ENCODE measurements at places on chromosomes 6 and 20.

- DNase-seq, result no peak
Observed at GRCh38 chr6:33950891-33951889, 147.4 kb upstream of the MLN start.

- no peak for DNase-seq
Observed at GRCh38 chr6:55450005-55450404, 122.7 kb downstream of the GFRAL start.

GRCh38 chr6:139577124-139577762 lies 202.8 kb upstream of the CITED2 start:
- DNase-seq, result no peak

- no peak for DNase-seq
Observed at GRCh38 chr6:5250911-5251310, 9.8 kb downstream of the LYRM4 start.

DNA sequence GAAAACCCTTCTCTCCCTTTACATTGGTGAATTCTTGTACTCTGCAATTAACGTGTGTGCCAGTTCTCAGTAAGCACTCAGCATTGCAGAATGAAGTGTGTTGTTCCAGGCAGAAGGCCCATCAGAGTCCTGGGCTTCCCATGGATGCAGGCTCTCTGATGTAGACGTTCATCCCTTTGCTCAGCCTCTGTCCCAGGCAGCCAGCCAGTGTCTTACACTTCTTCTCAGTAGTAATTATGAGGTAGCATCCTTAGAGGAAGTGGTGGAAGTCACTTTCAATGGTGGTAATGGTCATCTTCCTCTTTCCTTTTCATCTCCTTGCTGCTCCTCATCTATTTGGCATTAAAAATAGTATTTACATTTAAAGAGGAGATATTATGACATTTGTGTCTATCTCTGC lies 66.7 kb upstream of the FYN start:
- no peak for DNase-seq

- no peak for DNase-seq
Observed at GRCh38 chr6:134550604-134551003, 232.7 kb upstream of the SGK1 start.

GRCh38 chr20:1150218-1150617 lies 31.8 kb downstream of the PSMF1 start:
- DNase-seq, result no peak

DNA sequence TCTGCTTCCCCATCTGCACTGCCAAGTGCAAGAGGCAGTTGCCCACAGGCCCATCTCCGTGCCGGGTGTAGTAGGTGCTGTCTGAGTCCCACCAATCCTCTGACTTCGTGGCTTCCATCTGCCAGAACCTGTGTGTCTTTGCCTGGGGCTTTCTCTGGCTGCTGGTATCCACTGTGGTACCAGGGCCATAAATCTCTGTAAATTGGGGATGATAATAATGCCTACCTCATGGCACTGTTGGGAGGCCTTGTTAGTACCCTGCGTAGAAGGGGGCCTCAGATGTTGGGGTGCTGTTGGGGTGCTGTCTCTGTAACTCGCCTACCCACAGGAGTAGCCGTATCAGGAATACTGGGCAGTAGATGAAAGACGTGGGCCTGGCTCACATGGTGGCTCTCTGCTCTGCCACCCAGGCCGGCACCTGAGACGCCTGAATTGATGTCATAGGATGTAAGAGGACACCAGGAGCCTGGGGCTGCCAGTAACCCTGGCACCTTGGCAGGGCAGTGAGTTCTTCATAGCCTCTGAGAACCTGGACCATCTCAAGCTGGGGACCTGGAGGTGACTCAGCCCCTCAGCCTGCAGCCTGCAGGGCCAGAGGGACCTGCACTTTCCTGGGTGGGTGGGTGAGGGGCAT lies 94.1 kb upstream of the RNF24 start:
- DNase-seq, result no peak

DNA sequence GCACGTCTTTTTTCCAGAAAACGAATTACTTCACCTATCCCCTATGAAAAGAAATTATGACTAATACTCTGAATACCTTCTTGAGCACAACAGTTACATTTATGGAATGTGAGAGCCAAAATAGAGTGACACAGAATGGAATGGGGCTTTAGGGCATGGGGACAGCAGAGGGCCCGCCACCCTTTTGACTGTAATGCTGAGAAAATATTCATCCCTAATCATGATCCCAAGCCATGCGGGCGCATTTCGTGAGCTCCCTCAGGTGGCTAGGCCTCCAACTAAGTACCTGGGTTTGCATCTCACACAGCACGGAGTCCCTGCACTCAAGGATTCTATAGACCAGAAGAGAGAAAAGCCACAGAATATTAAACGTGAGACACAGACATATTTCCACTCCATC lies 212.6 kb downstream of the SOD2 start:
- DNase-seq, result no peak

GRCh38 chr6:84346372-84346771 lies 118.9 kb upstream of the CEP162 start:
- DNase-seq, result no peak

- DNase-seq, result no peak
Observed at GRCh38 chr6:125066964-125067363, 86.6 kb upstream of the TPD52L1 start.

- no peak for DNase-seq
Observed at GRCh38 chr6:13075141-13075845, 253.0 kb downstream of the TBC1D7 start.

DNA sequence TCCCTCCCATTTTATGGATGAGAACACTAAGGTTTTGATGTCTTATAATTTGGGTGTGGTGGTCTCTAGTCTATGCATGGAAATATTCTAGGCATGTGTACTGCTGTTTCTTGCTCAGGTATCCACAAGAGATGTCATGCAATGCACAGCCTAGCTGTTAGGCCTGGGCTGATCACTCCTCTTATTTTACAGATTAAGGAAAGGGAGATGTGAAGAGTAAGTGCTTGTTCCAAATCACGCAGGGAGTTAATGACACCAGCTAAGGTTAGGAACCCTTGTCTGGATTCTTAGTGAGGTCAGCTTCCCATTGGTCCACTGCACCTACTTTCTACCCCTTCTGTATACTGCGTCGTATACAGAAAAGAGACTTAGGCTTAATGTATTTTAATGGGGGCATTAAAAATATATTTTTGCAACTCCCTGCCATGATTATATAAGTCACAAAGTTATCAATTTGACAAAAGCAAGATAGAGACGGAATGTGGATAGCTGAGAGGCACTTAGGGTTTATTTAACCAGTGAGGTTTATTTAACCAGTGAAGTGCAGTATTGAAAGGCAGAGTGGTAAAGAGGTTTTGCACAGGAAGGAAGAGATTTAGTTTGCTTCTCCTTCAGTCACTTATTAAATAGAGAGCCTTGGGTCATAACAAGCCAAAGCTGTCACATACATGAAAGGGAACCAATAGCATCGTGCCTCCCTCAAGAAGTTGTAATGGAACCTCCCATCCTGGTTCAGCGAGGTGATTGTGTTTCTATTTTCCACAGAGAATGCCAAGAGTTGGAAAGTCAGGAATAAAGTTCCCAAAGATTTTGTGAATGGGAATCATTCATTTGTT lies 95.0 kb upstream of the FAM184A start:
- DNase-seq, result no peak

DNA sequence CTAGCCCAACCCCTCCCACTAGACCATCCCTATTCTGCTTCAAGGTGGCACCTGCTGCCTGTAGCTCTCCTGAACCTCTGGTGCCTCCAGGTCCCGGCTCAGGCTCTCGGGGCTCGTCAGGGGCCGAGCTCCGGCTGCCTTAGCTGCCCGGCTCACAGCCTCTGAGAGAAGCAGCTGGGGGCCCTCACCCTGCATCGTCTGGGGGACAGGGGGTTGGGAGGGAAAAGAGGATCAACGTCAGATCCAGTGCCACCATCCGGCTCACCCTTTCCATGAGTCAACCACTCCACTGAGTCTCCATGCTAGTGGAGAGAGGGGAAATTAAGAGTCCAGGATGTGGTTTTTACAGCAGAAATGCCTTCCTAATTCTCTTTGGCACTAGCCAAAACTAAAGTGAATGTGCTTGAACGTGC lies 13.0 kb downstream of the BAG6 start:
- no peak for DNase-seq

- DNase-seq, result no peak
Observed at GRCh38 chr20:17505636-17506517, 25.3 kb downstream of the BFSP1 start.

DNA sequence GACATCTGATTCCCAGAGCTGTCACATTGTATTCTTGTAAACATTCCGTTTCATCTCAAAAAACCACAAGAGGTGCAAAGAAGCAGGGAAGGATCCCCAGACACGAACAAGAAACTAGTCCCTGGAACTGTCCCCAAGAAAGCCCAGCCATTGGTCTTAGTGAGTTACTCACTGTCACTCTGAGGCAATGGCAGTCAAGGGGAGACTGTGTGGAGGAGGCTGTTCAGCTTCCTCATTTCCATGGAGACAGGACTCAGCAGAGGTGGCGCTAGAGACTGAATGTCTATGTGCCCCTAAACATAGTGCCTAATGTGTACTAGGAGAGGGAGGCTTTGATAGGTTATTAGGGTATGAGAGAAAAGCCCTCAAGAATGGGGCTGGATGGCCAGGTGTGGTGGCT lies 11.1 kb downstream of the ULBP1 start:
- DNase-seq, result no peak

- DNase-seq, result no peak
Observed at GRCh38 chr6:154139892-154140291, 100.9 kb downstream of the OPRM1 start.

GRCh38 chr6:7171733-7172132 lies 64.0 kb downstream of the RREB1 start:
- no peak for DNase-seq

DNA sequence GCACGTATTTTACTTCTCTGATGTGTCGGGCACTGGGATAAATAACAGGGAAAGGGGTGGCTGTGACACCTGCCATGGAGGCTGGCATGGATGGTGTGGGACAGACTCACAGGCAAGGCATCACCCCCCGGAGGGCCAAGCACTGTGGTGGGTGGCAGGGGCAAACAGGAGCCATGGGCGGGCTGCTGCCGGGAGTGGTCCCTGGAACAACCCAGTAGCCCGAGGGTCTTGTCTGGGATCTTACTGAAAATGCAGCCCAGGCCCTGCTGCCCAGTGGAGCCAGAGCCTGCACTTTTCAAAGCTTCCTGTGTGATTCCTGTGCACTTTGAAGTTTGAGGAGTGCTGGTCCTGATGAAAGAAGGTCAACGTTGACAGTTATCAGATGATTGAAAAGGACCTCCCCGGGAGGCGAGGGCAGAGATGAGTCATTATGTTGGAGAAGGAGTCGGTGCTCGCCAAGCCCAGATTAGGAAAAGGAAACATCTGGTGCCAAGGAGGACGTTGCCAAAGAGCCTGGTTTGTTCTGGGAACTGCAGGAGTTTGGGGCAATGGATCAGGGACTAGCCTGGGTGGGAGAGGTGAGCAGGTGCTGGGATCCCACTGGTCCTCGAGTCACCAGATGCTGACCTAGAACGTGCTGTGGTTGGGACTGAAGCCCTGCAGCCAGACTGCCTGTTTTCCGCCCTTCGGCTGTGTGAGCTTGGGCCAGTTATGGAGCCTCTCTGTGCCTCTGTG lies 130.0 kb upstream of the GGTLC1 start:
- DNase-seq, result no peak

DNA sequence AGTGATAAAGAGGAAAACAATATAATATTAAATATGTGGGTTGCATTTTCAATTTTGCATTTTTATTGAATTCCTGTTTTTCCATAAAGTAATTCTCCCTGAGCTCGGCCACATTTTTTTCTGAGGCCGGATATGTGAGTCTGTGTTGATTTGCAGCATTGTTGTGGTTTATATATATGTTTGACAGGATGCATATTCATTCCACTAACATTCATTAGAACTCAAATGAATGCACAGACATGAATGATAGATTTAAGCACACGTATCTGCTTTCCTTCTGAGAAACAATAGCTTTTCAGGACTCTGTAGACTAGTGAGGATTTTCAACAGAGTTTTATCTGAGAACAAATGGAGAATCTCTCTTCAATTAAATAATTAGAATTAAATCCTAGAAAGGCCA lies 10.6 kb upstream of the EXOC2 start:
- no peak for DNase-seq

GRCh38 chr20:45456632-45457031 lies 12.9 kb upstream of the WFDC2 start:
- peak; percentile 42 for DNase-seq

GRCh38 chr20:17227669-17228623 lies 1.1 kb downstream of the PCSK2 start:
- DNase-seq, result peak; percentile 20

DNA sequence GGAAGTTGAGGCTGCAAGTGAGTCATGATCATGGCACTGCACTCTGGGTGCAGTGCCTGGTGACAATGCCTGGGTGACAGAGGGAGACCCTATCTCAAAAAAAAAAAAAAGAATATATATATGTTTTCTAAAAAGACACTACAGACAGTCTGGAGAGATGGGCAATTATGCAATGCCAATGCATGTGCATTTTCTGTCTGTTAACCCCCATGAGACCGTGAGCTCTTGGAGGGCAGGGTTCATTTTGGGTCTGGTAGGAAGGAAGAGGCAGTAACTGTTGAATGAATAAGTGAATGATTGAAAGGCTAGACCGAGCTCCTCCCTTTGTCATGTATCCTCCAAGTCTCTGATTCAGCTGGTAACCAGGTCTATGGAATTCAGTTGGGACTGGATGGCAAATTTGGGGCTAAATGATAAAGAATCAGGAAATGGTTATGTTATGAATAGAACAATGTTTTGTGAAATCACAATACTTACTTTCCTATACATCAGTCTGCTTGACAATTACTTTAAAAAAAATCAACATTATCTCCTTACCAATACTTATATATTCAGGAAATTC lies 5.6 kb upstream of the BLCAP start:
- no peak for DNase-seq

GRCh38 chr6:49743429-49743828 lies 759 bp downstream of the CRISP3 start:
- no peak for DNase-seq

- no peak for DNase-seq
Observed at GRCh38 chr6:78324213-78324612, 543.1 kb upstream of the IRAK1BP1 start.

DNA sequence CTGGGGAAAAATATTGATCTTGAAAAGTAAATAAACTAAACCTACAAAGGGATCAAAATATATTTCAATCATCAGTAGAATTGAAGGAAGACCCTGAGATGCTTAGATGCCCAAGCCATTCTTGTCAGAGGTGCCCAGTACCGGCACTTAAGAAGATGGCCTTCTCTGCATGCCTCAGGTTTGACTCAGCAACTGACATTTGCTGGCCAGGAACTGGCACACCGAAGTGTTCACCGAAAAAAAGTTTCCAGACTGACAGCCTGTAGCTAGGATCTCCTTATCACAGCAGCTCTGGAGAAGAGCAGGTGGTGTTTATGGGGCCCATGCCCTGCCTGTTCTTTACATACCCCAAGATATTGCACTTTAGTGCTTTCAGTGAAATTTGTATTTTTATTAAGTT lies 203.2 kb downstream of the MOXD1 start:
- no peak for DNase-seq

GRCh38 chr6:79687759-79688158 lies 56.6 kb downstream of the SH3BGRL2 start:
- DNase-seq, result no peak

GRCh38 chr6:75273009-75273408 lies 11.6 kb downstream of the TMEM30A start:
- DNase-seq, result no peak

GRCh38 chr6:158262755-158263154 lies 49.5 kb upstream of the TULP4 start:
- no peak for DNase-seq
